ENCODE measurements at places on chromosomes 16 and 17.

DNA sequence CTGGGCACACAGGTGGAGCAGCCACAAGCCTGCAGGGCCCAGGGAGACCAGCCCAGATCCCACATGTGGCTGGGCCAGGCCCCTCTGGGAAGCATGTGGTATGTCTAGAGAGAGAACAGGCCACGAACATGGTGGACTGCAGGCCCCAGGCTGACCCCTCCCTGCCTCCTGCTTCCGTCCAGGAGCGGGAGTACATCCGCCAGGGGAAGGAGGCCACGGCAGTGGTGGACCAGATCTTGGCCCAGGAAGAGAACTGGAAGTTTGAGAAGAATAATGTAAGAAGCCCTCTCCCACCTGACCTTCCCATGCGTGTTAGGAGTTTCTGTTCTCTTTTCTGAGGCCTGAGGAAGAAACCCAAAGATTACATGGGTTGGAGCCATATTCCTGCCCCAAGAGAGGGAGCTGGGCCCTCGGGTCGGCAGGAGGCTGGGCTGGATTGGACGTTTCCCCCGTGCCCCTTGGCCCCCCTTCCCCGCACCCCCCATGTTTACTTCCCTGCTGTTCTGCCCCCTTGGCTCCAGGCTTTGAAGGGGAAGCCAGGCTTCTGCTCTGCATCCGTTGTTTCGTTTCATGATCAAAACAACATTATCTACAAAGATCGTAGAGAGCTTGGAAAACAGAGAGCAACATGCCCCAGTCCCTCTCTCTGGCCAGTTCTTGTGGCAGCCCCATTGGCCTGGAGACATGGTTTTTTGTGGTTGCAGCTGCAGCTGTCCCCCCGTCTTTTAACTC is 5.7 kb upstream of the TCAP start:
- no peak for DNase-seq

GRCh38 chr17:12985431-12986293 is 32.2 kb downstream of the ELAC2 start:
- DNase-seq, result no peak

DNA sequence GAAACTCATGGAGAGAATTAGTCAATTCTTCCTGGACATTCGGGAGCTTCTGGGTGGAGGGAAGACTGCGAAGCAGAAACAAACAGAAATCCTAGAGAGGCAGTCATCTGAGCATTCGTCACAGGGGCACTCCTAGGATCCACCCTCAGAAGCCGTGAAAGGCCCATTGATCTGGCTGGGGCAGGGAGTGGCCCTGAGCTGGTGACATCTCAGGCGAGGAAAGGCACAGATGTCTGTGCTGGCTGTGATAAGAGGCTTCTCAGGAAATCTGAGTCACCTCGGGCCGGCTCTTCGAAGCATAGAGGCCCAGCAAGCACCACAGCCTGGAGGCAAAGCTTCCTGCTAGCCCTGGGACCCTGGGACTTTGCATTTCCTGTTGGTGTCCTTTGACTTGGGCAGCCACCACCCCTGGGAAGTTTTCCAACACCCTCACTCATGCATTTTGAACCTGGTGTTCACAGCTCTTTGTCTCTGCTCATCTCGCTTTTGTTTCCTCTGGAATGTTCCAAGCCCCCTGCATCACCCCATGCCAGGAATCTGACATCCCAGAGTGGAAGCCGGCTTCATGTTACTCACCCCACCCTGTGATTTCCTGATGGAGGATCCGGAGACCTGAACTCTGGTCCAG is 23.3 kb upstream of the CDRT4 start:
- DNase-seq, result peak; percentile 40

- peak; percentile 51 for DNase-seq
Measured at GRCh38 chr17:46722662-46723285, 95.7 kb downstream of the WNT3 start.

DNA sequence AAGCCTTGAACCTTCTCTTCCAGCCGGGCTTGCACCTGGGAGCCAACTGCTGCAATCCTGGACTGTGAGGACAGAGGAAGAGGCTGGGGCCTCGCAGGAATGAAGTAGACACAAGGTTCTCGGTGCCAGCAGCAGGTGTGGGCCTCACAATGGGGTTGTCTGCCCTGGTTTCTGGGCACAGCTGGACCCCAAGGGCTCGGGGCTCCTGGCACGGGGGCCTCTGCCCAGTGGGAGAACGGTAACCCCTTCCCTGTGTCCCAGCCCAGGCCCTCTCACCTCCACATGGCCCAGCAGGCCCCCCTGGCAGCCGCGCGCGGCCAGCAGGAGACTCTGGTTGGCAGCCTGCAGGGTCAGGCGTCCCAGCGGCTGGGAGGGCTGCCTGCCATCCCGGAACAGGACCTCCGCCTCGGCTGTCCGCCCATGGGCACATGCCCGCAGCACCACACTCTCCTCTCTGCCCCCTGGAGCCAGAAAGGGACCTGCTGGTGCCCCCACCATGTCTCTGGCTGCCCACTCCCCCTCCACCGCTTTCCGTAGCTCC is 46.9 kb downstream of the RMI2 start:
- DNase-seq, result no peak

GRCh38 chr16:14579266-14579665 is 50.8 kb downstream of the PARN start:
- DNase-seq, result no peak

GRCh38 chr16:80014241-80014939 is 413.9 kb upstream of the MAF start:
- no peak for DNase-seq

DNA sequence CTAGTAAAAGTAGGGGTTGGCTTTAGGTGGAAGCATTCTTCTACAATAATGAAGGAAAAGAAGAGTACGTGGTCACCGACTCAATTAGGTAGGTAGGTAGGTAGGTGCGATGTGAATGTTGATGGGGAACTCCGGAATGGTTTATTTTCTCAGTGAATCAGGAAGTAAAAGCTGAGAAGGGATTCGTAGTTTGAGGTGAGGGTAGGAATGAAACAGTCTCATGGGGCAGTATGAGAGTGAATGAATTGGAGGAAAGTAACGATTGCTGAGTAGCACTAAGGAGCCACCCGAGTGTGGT is 13.9 kb downstream of the PER1 start:
- DNase-seq, result no peak

GRCh38 chr16:70395345-70395901 is 43.5 kb downstream of the ST3GAL2 start:
- DNase-seq, result no peak

DNA sequence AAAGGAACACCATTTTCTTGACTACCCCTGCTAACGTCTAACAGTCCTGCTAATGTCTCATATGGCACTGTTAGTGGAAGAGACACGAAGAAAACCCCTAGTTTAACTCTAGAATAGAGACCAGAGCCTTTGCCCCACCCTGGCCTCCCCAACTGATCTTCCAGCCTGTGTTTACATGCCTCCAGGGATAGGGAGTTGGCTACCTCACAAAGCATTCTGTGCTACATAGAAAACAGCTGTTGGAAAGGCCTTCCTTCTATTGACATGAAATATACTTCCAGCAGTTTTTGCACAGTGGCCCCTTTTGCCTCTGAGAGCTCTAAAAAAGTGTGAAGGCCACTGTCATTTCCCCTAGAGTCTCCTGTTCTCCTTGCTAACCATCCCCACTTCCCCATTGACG is 73.1 kb downstream of the ASIC2 start:
- DNase-seq, result no peak

- no peak for DNase-seq
Measured at GRCh38 chr17:78883089-78883532, 19.9 kb downstream of the CEP295NL start.

- no peak for DNase-seq
Measured at GRCh38 chr17:14559264-14560119, 258.6 kb downstream of the HS3ST3B1 start.

DNA sequence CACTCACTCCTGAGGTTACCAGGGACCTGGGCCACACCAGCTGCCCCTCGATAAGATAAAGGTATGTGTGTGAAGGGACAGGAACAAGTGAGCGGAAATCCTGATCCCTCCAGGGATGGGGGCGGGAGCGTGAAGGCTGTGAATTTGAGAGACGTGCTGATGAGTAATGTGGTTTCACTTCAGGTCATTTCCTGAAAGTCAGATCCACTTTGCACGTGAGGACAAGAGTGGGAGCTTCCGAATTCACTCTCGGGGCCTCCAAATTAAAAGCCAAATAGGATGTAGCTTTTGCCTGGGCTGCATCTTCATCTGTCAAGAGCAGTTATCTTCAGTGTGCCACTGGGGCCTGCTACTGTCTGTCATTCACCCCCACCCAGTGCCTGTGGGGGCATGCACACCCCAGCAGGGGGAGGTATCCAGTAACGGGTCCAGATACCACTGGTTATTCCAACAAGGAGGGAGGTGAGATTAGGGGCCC is 87.4 kb upstream of the LHX1 start:
- DNase-seq, result peak; percentile 81

DNA sequence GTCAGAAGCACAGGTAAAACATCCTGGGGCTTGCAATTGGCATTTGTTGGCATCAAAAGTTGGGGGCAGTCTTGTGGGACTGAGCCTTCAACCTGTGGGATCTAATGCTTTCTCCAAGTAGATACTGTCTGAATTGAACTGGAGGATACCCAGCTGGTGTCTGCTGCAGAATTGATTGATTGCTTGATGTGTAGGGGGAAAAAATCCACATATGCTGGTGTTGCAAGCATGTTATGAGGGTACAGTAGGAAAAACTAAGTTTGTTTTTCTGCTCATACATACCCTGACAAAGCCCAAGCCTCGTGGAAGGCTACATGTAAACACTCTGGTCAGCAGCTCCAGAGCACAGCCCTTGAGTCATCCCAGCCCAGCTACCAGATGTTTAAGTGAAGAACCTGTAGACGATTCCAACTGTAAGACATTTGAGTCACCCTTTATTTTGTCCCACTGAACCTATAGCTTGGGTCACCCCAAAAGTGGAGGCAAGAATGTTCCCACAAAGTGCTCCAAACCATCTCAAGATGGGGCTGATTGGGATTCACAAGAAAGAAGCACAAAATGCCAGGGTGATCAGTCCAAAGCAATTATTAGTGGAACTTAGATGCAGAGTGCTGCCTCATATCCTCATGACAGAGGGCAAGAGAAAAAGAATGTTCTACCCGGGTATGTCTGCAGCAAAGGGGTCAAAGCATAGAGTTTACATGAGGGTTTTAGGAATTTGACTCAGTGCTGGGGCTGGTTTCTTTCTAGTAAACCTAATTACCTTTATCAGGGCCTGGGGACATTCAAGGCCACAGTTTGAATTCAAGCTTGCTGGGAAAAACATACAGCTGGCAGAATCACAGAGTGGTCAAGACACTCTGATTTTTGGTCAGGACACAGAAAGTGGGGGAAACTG is 9.6 kb upstream of the APPBP2 start:
- DNase-seq, result no peak

DNA sequence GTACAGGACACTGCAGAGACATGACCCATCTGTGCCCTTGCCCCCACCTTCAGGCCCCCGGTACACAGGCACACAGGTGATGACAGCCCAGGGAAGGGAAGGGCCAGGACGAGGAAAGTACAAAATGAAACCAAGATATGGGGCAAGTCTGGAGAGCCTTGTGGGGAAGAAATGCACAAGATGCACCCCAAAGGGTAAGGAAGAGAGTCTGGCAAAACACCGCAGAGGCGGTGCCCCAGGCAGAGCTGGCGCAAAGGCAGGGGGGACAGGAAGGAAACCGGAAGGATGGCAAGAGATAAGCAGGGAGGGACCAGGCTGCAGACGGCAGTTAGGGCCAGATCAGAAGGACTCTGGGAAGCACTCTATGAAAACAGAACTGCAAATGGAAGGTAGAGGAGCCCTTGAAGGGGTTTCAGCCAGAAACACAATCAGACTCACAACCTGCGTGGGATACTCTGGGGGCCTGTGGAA is 81.4 kb downstream of the SLC39A11 start:
- no peak for DNase-seq

DNA sequence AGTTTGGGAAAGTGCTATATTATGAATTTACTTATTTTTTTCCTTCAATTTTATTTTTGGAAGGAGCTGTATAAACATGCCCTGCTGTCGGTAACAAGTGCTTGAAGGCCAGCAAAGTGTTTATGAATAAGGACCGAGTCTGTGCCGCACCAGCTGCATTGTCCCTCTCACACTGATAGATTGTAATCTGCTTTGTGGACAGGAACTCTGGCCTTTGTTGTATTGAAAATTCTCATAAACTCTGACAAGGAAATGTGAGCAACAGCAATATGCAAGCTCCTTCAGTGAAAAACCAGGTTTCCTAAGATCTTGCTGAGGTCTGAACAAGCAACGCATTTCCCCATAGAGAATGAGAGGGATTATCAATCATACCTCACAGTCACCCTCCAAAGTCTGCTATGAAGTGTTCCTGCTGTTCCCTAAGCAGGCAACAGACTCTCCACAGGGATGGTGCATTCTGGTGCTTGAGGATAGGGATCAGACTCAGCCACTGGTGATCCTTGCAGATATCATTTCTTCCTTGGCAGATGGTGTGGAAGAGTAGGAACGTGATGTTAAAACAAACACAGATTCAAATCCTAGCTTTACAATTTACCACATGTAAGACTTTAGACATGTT is 109.6 kb downstream of the KCNJ2 start:
- DNase-seq, result no peak

DNA sequence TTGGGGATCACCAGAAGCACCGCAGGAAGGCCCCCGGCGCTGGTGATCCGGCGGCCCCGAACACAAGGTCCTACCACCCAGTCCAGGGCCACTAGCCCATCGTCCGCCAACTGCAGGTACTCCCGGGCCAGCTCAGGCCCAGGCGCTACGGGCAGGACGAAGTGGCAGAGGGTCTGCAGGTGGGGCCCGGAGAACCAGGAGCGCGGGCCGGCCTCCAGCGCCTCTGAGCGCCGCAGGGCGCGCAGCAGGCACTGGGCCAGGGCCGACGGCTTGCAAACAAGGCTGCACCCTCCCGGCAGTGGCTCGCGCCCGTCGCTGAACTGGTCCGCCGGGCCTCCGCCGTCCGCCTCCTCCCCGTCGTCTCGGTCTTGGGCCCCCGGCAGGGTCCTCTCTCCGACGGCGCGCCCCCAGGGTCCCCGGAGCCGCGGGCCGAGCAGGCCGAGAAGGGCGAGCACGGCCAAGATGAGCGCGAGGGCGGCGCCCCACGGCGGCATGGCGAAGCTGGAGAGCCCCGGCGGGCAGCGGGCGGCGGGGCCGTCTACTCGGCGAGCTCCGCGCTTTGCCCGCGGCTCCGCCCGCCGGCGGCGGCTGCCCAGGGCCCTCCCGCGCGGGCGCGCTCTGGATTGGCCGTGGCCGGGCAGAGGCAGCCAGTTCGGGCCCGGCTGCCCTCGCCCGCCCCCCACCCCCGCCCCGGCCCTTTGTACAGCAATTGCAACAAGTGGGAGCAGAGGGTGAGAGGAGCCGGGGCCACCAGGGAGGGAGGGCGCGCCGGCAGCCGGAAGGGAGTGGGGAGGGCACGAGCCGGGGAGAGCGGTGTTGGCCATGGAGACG is at the start of gene ABHD15:
Gene ABHD15 (minus strand): TSS at position 565 of the 831 bp plus-strand sequence. CDS start 71 bp downstream, at position 494.
- peak; percentile 81 for DNase-seq

GRCh38 chr16:47284999-47285398 is 141.3 kb upstream of the NETO2 start:
- no peak for DNase-seq

GRCh38 chr16:19033761-19034160 is 33.7 kb upstream of the COQ7 start:
- no peak for DNase-seq

DNA sequence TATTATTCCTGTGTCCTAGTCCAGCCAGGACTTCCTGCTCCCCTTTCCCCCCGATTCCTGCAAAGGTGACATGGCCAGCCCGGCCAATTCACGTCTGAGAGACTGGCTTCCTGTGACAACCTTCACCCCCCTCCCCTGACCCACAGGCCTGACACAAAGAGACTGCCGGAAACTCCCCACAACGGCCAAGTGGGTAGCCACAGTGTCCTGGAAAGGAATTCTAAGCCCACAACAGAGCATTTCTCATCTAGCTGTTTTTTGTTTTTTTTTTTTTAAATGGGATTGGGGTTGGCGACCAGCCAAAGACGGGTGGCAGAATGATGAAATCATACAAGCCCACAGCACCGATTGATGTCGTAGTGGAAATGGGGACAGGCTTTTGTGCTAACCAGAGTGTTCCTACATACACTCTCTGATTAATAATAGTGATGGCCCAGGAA is 2.8 kb upstream of the XAF1 start:
- peak; percentile 29 for DNase-seq
